Hematopoietic multipotent progenitor cell treated with erythropoietin and hydrocortisone succinate and interleukin-3 and kit ligand, for 6 days (in vitro differentiated cells): ENCODE measurements at places on chromosomes 2 and 18.

DNA sequence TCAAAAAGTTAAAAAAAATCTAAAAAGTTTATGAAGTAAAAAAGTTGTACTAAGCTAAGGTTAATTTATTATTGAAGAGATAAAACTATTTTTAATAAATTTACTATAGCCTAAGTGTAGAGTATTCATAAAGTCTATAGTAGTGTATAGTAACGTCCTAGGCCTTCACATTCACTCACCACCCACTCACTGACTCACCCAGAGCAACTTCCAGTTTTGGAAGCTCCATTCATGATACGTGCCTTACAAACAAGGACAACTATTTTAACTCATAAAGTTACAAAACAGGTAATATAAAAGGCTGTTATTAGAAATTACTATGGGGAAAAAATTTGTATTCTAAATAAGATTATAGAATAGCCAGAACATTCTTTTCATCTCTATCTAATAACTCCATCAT lies 158.9 kb upstream of the FN1 start:
- no peak for DNase-seq

GRCh38 chr18:8391068-8391467 lies 218.2 kb upstream of the RAB12 start:
- DNase-seq: no peak

DNA sequence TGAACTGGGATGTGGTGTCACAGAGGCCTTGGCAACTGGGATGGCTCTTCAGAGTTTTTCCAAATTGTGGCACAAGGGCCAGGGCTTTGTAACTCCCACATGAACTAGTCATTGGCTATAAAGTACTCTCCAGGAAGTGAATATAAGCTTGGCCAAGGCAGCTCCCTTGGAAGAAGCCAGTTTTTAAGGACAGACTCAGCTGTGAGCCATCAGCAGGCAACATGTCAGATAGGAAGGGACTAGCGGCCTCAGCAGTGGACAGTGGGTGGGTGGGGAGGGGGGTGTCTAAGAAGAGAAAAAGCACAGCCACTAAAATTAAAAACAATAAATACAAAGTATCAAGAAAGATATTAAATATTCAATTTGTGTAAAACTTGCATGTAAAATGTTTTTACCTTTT lies 691.1 kb upstream of the PIK3C3 start:
- DNase-seq: no peak

GRCh38 chr2:209806318-209806717 lies 34.7 kb downstream of the UNC80 start:
- DNase-seq: no peak

DNA sequence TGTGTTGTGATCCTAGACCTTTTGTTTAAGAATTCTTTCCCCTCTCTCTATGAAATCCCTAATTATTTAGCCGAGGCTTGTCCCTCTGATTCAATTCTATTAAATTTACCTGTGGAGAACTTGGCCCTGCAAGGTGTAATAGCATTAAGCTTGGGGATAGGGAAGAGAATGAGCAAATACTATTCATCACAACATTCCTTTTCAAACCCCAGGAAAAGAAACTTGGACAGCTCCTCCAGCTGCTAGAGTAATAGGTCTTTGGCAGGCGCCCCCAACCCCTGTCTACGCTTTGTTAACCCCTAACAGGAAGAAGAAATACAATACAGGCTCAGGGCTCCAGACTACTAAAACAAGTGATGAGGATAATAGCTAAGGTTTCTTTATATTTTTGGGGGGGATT lies 957.0 kb downstream of the CPS1 start:
- no peak for DNase-seq

GRCh38 chr2:119232666-119232993 lies 9.0 kb downstream of the STEAP3 start:
- DNase-seq: no peak

- no peak for DNase-seq
Measured at GRCh38 chr18:36889742-36890141, 60.8 kb downstream of the KIAA1328 start.

- DNase-seq: no peak
Measured at GRCh38 chr2:152791979-152792378, 73.6 kb downstream of the ARL6IP6 start.

- DNase-seq: no peak
Measured at GRCh38 chr2:65379721-65380171, 52.7 kb downstream of the SPRED2 start.

DNA sequence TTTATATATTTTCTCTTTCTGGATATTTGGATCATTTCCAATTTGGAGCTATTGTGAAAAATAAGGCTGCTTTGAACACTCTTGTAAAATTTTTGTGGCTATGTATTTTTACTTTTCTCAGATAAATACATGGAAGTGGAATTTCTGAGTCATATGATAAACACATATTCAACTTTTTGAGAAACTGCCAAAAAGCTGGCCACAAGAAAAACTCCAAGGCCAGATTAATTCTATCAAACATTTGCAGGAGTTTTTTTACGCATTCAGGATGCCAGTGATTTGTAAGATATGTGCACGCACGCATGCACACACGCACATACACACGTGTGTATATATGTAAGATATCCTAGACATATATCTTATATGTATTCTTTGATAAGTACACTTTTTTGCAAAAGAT lies 477.5 kb upstream of the SPHKAP start:
- no peak for DNase-seq
